ENCODE measurements at places on chromosomes 6 and 20. TPM values are rescaled to one million over a fixed set of nuclear protein-coding genes. Genes with fewer than 3 reads are reported as not detected.

The SLC18B1 gene
- 17.5 TPM for total RNA-seq

The UBD gene
- total RNA-seq = not detected

The RPS10 gene
- 792 TPM for total RNA-seq

The DCDC2 gene
- 2.4 TPM for total RNA-seq

The PNRC1 gene
- 72.6 TPM for total RNA-seq

The PDE10A gene
- 126 TPM for total RNA-seq

The COL11A2 gene
- total RNA-seq = 1.2 TPM

The C2 gene
- 3.7 TPM for total RNA-seq

The MRPL14 gene
- 41.2 TPM for total RNA-seq

The SOX4 gene
- total RNA-seq = 418 TPM

The SRXN1 gene
- 12.6 TPM for total RNA-seq

The EIF6 gene
- 71.7 TPM for total RNA-seq

The TP53TG5 gene
- not detected for total RNA-seq

The LY6G6C gene
- total RNA-seq = not detected

The KHDC1 gene
- total RNA-seq = 2.9 TPM

The KCNK5 gene
- total RNA-seq = under 0.01 TPM

The PDE7B gene
- total RNA-seq = 16.3 TPM

The CNBD2 gene
- 1.6 TPM for total RNA-seq

The OOEP gene
- not detected for total RNA-seq

The SDC4 gene
- 0.82 TPM for total RNA-seq

The VARS2 gene
- total RNA-seq = 22.4 TPM

The HSPA1L gene
- 5.7 TPM for total RNA-seq

The HLA-DPB1 gene
- 2.4 TPM for total RNA-seq

The SLC22A1 gene
- not detected for total RNA-seq

The NRN1 gene
- 9.8 TPM for total RNA-seq

The WFDC9 gene
- total RNA-seq = not detected

Data from frontal cortex (tissue), 4 donors.